ENCODE measurements at places on chromosomes 12 and 14. TPM values are rescaled to one million over a fixed set of nuclear protein-coding genes. Genes with fewer than 3 reads are reported as not detected.

Gene A2M
- total RNA-seq: 0.37 TPM

Gene PLEK2
- total RNA-seq: 19.4 TPM

Gene CRACR2A
- not detected for total RNA-seq

Gene GRIP1
- total RNA-seq: not detected

Gene TAS2R31
- 0.45 TPM for total RNA-seq

Gene MIP
- total RNA-seq: not detected

Gene HHIPL1
- 1.2 TPM for total RNA-seq

Gene SYNE3
- 18.9 TPM for total RNA-seq

Gene SLC10A1
- total RNA-seq: not detected

Gene FGF23
- total RNA-seq: not detected

Gene CRY1
- 14.6 TPM for total RNA-seq

Gene SINHCAF
- total RNA-seq: 27.5 TPM

Gene CCDC88C
- 0.09 TPM for total RNA-seq

Gene RNF212B
- not detected for total RNA-seq

Gene ITGB7
- 0.82 TPM for total RNA-seq

Gene USP44
- not detected for total RNA-seq

Gene TSPAN19
- total RNA-seq: not detected

Gene RNU6-8
- total RNA-seq: not detected

Gene KRT71
- total RNA-seq: not detected

Gene TEX52
- total RNA-seq: not detected

Gene VRTN
- not detected for total RNA-seq

Gene ADAM21
- 0.56 TPM for total RNA-seq

Gene ESPL1
- 13.9 TPM for total RNA-seq

Gene GPR135
- total RNA-seq: 2.3 TPM

Gene SLCO1A2
- not detected for total RNA-seq

Gene KRT80
- 2.6 TPM for total RNA-seq

Gene RPL10L
- total RNA-seq: not detected

Gene KMT2D
- 68.1 TPM for total RNA-seq

Gene OVCH1
- total RNA-seq: not detected

Gene AQP6
- not detected for total RNA-seq

Gene NRL
- 0.50 TPM for total RNA-seq

Gene VDR
- 13.9 TPM for total RNA-seq

Gene DACT1
- 4.5 TPM for total RNA-seq

Gene RASAL1
- total RNA-seq: not detected

Gene MYF6
- total RNA-seq: not detected

Gene OR11H6
- not detected for total RNA-seq

Gene EML5
- total RNA-seq: 8.0 TPM

Gene CATSPERB
- total RNA-seq: not detected

Gene PRB2
- total RNA-seq: not detected

Gene RD3L
- total RNA-seq: not detected

Gene ARHGEF40
- 36.8 TPM for total RNA-seq

Gene RNASE4
- 6.2 TPM for total RNA-seq

Gene RNASE9
- not detected for total RNA-seq

Gene ABCD2
- total RNA-seq: not detected

Gene KRT3
- not detected for total RNA-seq

Gene TAPBPL
- 6.6 TPM for total RNA-seq

Gene NEUROD4
- total RNA-seq: not detected

Gene NRXN3
- 0.24 TPM for total RNA-seq

Gene CLEC4D
- not detected for total RNA-seq

Gene RABGGTA
- 27.7 TPM for total RNA-seq

Gene KLHL28
- 6.6 TPM for total RNA-seq

Gene KRT2
- not detected for total RNA-seq
